ENCODE measurements at places on chromosomes 5 and 9.

DNA sequence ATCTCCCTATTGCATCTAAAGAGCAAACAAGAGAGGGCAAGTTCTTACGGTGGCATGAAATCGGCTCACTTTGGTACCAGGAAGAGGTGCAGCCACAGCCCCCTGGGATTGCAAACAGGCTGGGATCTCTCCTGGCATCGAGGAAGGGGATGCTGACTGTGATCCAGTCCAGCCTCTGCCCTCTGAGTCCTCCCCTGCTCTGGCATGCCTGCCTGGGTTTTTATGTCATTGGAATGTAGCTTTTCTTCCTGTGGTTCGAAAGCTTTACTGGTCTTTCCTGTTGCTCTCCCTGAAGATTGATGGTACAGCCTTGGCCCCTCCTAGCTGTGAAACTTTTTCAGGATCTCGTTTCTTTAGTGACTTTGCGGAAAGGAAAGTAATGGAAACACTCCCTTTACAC, 6.6 kb downstream of the SLC46A2 start:
- no peak for DNase-seq

DNA sequence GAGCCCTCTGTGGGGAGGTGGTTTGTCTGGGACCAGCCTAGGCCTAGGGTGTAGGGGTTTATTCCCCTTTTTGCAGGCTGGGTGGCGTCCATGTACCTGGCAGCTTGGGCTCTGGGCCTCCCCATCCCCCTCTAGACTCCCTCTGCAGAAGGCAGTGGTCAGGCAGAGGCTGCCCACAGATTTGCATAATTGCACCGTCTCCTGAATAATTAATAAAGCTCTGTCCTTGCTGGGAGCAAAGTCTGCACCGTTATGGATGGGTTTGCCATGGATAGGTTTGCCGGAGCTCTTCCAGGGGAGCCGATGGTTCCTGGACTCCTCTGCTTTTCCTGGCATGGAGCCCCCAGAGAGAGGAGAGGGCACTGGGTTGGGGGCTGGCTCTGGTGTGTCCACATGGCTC, 60.4 kb downstream of the DAB2IP start:
- DNase-seq, result no peak

DNA sequence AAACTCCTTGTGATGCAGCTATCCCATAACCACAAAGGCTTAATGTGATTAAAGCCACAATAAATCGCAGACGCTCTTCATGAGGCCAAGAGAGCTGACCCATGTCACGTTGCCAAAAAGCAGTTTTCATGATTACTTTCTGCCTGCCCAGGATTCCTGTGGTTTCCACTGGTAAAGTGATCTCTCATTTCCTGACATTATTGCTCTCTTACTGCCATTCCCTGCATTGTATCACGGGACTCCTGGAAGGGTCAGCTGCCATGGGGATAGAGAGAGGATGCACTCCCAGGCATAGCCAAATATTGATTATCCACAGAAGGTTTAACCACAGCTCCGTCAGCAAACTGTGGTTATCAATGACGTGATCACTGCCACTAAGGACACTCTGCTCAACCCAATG, 103.8 kb upstream of the SLC1A3 start:
- DNase-seq, result no peak

- DNase-seq, result peak; percentile 12
Observed at GRCh38 chr5:59562756-59563389, 330.7 kb downstream of the PDE4D start.

GRCh38 chr9:133167769-133168168, 4.1 kb upstream of the GBGT1 start:
- DNase-seq, result no peak

- DNase-seq, result no peak
Observed at GRCh38 chr5:143793249-143793648, 18.7 kb upstream of the HMHB1 start.

- no peak for DNase-seq
Observed at GRCh38 chr5:14305045-14305444, 161.9 kb downstream of the TRIO start.

DNA sequence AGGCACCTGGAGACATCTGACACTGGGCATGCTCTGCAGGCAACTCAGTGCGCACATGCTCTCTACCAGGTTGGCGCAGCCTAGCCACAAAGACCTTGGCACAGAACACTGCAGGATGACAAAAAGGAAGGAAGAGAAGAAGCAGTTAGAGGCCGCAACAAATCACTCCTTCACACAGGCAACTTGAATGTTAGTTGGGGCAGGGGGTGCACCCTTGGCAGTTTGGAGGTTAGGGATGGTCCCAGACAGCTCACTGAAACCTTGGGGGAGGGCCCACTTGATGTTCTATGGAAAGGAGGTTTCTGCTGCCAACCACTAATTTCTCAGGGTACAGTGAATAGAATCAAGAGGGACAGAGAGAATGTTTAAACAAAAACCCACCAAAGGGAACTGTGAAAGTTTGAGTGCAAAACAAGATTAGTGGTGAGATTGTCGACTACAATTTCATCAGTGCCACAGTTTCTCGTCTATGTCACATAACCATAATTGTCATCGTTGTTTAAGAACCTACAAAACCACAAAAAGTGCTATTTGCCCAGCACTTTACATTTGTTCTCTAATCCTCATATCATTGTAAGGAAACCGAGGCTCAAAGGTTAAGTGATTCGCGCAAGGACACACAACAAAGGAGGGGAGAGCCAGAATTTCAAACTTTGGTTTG, 48.7 kb downstream of the FBXW11 start:
- no peak for DNase-seq

DNA sequence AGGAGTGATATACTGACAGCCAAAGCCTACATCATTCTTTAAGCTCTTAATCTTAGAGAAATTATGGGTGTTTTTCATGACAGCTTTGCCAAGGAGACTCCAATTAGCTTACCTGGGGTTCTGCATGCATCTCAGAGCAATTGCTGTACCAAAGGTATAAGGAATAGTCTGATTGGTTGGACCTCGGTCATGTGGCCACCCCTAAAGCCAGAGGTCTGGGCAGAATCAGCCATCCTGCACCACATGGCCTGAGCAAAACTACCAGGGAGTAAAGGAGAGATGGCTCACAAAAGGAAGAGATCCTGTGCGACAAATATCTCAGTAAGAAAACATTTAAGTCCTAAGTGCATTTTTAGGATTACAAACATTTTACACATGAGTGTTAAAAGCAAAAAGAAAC, 25.6 kb downstream of the SH3RF2 start:
- no peak for DNase-seq

DNA sequence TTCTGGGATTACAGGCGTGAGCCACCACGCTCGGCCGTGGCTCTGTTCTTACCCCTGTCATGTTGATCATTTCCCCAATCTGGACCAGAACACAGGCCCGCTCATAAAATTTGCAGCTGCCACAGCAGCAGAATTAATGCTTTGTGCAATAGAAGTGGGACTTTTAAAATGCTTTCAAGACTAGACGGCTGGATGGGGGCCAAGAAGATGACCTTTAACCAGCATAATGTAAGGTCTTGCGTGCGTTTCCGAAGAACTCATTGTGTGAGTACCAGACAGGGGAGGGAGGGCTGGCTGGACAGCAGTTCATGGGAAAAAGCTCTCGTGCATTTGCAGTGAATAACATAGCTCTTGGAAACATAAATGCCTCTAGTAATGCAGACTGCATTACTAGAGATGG, 3.5 kb upstream of the WDR38 start:
- DNase-seq, result no peak

- DNase-seq, result no peak
Observed at GRCh38 chr9:18299449-18299848, 174.5 kb upstream of the ADAMTSL1 start.

DNA sequence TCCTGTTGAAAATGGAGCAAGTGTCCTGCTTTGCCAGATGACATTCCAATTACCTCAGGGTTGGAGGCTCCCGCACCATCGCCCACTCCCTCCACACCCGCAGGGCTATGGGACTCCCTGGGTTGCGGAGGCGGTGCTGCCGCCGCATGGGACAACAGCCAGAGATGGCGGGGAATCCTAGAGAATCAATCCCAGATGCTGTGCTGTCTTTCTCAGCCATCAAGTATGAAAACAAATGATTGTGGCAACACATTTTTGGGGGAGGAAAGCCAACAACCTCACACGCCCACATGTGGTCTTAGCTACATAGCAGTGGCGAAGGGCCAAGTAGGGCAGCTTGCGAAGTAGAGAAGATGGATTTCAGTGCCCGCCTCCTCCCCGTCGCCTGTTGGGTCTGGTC, 46.7 kb downstream of the IL31RA start:
- DNase-seq, result no peak

DNA sequence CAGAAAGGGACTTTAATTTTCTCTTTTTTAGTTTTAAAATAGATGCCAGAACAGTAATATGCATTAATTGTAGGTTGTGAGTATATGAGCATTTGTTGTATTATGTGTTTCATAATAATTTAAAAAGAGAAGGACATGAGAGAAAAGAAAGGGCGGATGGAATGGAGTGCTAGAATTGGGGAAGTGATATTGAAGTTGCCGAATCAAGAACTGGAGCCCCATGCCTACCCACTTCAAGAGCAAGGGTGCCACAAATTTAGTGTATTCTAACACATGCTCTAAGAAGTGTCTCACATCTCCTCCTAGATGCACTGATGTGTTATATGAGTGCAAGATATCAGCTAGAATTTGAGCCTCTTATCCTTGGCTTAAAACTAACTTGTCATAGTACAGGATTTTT, 43.6 kb upstream of the FYB1 start:
- no peak for DNase-seq

- no peak for DNase-seq
Observed at GRCh38 chr9:110812886-110813285, 144.3 kb downstream of the MUSK start.

GRCh38 chr5:150122158-150122510, 33.5 kb downstream of the PDGFRB start:
- no peak for DNase-seq

DNA sequence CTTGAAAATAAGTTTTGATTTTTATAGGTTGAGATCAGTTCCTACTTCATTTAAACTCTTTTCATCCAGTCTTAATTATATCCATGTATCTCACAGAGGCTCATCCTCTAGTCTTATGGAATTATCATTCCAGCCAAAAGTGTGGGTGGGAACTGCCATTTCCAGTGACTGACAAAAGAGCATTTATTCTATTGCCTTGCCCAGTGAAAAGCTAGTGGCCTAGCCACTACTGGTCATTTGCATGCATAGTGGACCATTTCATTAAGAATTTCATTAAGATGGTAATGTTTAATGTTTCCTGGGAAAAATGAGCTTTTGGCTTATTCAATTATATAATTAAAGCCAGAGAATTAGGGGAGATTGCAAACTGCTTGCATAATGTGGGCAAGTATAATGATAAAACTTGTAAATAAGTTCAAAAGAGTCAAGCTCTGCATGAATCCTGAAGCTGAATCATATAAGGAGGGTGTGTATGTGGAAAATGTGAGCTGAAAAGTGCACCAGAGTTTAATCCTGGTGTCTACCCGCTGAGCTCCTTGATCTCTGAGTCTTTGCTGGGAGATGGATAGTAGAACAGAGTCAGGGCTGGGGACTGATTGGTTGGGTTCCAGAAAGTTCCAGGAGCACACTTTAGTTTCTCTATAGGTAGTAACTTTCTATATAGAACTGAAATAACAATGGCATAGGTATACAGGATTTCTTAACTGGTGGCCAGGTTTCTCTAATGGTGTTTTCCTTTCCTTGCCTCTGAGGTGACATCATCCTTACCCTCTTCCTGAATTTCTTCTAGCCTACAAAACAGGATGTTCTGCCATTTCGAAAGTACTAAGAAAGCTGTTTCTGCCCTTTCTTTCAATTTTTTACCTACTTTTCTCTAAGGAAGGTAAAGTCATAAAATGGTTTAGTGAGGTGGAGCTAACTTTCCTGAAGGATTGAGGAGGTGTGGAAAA, 78.5 kb downstream of the KIF4B start:
- no peak for DNase-seq

DNA sequence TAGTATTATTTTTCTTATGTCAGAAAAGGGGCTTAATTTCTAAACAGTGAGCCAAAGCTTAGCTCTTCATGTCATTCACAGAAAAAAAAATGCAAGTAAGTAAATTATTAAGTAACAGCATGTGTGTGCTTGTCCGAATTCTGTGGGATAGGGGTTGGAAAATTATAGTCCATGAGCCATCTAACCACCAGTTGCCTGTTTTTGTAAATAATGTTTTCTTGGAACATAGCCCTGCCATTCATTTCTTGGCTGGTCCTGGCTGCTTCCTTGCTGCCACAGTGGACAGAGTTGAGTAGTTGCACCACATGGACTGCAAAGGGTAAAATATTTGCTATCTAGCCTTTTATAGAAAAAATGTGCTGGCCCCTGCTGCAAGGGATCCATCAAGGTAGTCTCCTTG, 513.7 kb upstream of the WWC1 start:
- DNase-seq, result no peak

DNA sequence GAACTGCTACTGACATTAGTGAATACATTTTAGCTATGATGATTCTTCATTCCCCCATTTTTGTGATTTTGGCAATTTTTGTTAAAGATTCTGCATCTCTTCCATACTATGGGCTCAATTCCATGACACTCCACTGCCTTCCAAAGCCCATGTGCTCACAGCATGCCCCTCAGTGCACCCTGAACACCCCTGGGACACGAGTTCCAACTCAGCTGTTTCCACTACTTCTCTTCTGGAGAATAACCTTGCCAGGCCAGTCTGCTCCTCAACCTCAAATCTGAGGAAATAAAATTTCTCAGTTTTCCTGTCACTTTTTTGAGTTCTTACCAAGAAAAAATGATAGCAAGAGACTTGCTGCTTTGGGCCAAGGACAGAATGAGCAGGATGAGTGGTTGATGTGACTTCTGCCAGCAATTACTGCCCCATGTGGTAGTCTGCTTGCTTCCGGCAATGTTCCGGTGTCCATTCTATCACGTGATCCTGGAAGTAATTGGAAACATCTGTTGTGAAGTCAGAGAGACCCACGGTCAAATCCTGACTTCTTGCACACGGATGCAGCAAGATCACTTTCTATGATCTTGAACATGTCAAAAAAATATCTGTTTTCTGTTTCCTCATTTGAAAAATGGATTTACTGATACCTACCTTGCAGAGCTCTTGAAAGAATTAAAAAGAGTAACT, 58.3 kb downstream of the EGFLAM start:
- DNase-seq, result no peak

GRCh38 chr5:58885260-58885659, 302.4 kb downstream of the RAB3C start:
- DNase-seq, result no peak

GRCh38 chr9:131621551-131622358, 76.4 kb downstream of the PRRT1B start:
- DNase-seq, result no peak

DNA sequence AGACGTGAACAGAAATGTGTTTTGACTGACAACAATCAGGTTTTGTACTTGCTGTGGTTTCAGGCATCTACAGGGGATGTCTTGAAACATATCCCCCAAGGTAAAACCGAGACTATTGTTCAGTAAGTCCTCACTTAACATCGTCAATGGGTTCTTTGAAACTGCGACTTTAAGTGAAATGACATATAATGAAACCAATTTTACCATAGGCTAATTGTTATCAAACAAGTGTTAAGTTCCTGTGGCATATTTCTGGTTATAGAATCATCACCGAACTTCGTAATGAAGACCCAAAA, 16.4 kb upstream of the OMD start:
- DNase-seq, result no peak

GRCh38 chr5:126395198-126395597, 28.0 kb upstream of the GRAMD2B start:
- DNase-seq, result no peak
